ENCODE measurements at places on chromosomes 5 and 9.

GRCh38 chr9:77063645-77064285, 44.3 kb downstream of the FOXB2 start:
- DNase-seq, result no peak

DNA sequence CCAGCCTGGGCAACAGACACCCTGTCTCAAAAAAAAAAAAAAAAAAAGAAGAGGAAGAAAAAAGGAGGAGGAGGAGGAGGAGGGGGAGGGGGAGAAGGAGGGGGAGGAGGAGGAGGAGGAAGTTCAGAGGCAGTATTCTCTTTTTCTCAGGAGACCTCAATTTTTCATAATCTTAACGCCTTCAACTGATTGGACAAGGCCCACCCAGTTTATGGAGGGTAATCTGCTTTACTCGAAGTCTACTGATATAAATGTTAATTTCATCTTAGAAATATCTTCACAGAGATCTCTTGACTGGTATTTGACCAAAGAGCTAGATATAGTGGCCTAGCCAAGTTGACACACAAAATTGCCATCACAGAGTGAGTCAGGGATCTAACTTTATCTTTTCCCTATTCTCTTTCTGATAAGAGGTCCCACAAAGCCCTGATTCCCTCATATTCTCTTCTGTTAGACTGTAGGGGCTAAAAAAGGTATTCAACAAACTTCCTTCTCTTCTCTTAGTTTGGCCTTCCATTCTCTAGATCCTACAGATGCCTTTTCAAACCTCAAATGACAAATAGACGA, 115.5 kb upstream of the ABCA1 start:
- DNase-seq, result no peak

- DNase-seq, result no peak
These were observed 598.4 kb downstream of the ACTL7B start for GRCh38 chr9:108257382-108257781.

DNA sequence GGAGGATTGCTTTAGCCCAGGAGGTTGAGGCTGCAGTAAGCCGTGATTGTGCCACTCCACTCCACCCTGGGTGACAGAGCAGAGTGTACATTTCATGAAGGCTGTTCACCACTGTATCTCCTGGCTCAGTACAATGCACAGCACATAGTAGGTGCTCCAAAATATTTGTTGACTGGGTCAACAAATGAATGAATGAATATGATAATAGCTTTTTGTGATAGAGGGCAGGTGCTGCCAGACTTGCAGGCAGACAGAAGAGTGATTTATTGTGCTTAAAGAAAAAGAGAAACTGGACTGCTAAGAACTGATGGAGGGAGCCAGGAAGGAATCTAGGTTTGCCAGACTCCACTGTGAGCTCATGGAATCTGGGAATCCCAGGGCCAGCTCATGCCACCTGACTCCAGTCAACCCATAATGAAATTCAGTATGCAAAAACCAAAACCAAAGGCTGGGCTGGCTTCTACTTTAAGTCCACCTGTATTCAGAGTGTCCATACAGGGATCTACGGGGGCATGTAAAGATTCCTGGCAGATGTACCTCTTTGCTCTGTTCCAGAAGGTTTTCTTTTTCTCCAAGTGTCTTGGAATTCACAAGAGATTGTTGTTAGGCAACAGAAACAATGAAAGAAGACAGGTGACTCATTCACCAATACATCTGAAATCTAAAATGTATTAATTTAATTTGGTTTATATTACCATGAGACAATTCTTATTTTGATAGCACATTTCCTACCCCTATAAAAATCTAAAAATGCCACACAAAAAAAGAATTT, 15.5 kb upstream of the CTNNA1 start:
- no peak for DNase-seq
